T-helper 17 cell (primary cell): ENCODE measurements at places on chromosomes 13 and 19.

GRCh38 chr19:46404753-46405468 lies 8.5 kb downstream of the CCDC8 start:
- DNase-seq, result no peak

DNA sequence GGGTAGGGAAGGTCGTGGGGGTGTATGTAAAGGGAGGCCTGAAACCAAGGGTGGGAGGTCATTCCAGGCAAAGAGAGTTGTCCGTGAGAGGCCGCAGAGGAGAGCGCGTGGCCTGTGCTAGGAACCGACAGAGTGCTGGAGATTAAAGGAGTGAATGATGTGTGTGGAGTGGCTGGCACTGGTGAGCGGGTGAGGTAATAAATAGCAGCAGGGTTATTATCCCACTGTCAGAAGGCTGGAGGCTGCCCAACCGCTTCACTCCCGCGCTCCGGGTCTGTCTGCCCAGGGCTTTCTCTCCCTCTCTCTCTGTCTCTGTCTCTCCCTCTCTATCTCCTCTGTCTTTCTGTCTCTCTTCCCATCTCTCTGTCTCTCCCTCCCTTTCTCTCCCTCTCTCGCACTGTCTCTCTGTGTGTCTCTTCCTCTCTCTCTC lies 17.4 kb downstream of the ZNF579 start:
- DNase-seq, result no peak

DNA sequence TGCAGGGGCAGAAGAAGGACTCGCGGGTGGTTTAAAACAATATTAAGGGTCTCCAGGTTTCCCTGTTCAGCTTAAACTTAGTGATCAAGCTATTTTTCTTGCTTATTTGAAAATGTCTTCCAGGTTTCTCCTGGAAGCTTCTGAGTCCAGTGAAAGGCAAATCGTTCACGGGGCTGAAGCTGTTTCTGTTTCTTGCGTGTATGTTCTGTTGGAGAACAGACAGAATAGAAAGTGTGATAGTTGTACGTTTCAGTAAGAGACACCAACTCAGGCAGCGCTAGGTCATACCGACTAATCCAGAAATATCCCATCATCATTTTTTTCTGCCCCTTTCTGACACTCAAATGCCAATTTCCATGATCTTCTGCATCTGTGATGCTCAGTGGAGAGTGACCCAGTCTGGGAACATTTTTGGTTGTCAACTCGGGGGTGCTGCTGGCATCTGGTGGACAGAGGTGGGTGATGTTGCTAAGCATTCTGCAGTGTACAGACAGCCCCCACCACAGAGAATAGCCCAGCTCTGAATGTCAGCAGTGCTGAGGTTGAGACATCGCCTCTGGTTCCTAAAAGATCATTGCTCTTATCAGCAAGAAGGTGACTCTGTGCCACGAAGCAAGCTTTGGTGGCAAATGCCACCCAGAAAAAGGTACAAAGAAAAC lies 4.3 kb downstream of the KLF2 start:
- DNase-seq, result peak; percentile 44

DNA sequence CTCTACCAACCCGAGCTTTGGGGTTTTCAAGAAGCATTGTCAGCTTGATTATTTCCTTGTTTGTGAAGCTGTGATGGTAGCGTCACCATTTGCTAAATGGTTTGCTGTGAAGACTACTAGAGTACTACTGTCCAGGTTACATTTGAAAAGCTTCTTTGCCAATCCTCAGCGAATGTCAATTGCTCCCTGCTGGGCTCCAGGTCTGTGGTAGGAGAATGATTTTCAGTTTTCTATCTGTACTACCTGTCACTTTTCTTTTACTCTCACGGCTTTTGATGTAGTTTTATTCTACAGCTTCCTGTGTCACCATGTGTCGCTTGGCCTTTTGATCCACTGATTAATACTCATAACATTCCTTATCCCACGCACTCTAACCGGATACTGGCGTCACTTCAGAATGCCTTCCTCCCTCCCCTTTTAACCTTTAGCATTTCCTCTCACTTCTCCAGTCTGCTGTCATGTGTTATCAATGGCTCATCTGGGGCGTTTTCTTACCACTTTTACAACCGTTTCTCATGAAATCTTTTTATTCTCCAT lies 7.5 kb upstream of the GPR183 start:
- DNase-seq, result no peak

DNA sequence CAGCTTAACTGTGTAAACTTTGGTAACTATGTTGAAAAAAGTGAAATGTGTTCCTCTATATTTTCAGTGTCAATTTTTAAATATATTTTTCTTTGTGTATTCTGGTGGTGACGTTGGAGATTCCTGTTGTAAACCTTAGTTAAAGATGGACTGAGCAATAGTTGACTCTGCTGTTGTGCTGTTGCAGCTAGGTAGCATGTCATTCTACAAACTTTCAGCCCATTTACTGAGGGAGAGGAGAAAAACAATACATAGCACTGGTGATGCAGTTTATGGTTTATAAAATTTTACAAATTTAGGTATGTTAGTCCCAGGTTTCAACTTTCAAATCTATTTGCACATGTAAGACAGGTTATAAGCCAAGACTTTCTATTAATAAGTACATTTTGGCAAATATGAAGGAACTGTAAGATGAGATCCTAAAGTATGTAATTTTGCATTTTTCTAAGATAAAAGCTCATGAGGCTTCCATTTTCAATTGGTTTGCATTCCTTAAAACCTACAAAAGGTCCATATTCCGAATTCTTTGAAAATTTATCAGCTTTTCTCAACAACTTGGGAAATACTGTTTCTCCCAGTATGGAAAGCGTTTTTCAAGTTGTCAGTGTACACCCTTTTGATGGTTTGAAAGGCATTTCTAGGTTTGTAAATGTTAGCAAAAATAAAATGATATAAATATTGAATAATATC lies 1.5 kb downstream of the NDFIP2 start:
- no peak for DNase-seq

- DNase-seq, result no peak
These were observed 6.9 kb downstream of the PINLYP start for GRCh38 chr19:43582495-43582894.

DNA sequence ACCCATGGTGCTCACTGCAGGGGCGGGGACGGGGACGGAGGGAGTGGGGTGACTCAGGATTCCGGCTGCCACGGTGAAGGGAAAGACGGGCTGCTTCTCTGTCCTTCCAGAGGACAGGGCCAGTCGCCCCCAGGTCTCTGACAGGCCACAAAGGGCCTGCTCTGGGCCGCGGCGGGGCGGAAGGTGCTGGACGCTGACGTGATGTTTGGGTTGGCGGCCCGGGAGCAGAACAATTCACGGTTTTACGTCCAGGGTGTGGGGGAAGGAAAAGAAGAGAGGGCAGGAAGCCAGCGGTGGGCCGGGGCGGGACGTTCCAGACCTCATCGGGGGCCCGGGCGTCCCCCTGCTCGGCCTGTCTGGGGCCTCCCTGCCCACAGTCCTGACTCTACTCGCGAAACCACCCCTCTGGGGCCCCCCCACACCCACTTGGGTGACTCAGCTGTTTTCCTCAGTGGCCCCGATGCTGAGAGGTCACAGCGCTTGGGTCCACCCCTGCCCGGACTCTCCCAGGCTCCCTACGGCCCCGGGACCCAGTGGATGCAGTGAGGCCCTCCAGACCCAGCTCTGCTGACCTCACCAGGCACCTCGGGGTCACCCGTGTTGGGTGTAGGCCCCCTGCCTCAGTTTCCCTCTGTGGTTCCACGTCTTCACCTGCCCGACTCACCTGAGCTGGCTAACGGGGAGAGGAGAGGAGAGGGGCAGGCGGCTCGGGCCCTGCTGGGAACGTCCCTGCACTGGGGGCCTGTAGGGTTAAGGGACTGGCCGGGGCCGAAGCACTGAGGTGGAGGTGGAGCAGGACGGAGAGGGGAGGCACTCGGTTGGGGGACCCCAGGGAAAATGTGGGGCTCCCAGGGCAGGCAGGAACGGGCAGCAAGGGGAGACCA lies 29.2 kb downstream of the PIP5K1C start:
- no peak for DNase-seq

DNA sequence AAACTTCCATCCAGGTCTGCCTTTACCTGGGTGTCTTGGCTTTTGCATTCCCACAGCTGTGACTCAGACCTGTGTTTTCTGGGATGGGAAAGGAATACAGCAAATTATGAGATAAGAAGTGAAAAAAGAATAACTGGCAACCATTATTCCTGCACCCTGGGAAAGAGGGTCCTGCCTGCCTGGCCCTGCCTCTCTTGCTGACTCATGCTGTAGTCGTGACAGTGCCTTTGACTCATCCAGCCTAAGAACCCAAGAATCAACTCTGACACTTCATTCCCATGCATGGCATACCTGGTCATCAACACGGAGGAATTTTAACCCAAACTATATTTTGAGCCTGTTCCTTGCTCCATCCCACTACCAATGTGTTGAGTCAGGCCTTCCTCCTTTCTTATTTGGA lies 185.4 kb upstream of the SERP2 start:
- no peak for DNase-seq

DNA sequence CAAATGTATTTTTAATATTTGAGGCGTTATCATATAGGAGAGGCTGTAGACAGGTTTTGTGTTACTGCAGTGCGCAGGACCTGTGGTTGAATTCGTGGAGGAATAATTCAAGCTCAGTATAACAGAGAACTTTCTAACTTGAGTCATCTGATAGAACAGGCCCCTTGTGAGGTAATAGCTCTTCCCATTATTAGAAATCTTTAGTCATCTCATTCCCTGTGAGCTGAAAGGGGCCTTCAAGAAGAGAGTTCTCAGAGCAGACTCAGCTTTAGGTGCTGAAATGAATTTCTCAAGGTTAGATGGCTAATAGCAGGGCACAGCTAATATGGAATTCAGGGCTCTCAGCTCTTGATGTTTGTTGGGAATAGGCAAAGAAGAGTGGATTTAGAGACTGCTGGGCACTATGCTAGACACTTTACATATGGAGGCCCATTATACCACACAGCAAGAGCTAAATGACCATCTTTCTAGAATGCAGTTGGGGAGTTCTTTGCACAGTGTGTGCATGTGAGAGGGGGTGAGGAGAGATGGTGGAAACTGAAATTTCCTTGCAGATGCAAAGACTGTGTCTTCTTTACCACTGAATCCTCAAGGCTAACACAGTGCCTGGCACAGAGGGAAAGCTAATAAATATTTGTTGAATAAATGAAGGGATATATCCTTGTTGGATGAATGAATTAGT lies 89.5 kb downstream of the DGKH start:
- DNase-seq, result no peak

GRCh38 chr19:34985249-34986022 lies 14.7 kb upstream of the GRAMD1A start:
- DNase-seq, result no peak

DNA sequence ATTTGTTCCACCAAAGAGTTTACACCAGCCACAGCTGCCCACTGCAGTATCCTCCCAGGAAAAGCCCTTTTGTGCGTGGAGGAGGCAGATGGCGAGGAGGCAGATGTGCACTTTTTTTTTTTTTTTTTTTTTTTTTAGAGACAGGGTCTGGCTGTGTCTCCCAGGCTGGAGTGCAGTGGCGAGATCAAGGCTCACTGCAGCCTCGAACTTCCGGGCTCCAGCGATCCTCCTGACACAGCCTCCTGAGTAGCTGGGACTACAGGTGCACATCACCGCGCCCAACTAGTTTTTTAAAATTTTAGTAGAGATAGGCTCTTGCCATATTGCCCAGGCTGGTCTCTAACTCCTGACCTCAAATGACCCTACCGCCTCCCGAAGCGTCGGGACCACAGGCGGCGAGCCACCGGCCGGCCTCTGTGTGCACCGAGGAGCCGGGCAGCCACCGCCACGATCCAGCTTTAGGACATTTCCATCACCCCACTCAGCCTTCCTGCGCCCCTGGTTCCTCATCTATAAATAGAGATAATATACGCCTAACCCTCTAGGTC lies 563 bp upstream of the PDCD5 start:
- no peak for DNase-seq

DNA sequence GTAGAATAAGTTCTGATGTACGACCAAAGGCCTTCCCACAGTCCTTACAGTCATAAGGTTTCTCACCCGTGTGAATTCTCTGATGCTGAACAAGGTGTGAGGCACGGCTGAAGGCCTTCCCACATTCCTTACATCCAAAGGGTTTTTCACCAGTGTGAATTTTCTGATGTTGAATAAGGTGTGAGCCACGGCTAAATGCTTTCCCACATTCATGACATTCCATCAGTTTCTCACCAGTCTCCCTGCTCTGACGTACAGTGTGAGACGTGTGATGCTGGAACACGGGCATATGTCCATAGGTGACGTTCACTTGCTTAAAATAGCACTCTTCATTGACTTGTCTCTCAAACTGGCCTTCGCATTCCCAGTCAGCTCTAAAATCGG lies 31.0 kb upstream of the COX7A1 start:
- DNase-seq, result no peak

DNA sequence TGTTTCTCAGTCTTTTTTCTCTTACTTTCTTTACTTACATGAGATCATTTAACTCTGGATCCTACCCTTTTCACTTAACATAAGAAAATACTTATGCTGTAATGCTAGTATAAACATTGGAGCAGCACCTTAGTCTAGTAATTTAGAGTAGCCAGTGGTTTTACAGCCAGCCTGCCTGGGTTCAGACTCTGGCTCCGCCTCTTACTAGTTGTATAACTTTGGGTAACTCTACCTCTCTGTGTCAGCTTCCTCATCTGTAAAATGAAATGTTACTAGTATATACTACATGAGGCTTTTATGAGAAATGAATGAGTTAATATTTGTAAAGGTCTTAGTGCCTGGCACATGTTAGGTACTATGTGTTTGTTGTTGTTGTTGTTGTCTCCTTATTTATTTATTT lies 5.6 kb downstream of the CDADC1 start:
- DNase-seq, result no peak

GRCh38 chr19:44762038-44762437 lies 13.5 kb downstream of the BCL3 start:
- DNase-seq, result no peak

DNA sequence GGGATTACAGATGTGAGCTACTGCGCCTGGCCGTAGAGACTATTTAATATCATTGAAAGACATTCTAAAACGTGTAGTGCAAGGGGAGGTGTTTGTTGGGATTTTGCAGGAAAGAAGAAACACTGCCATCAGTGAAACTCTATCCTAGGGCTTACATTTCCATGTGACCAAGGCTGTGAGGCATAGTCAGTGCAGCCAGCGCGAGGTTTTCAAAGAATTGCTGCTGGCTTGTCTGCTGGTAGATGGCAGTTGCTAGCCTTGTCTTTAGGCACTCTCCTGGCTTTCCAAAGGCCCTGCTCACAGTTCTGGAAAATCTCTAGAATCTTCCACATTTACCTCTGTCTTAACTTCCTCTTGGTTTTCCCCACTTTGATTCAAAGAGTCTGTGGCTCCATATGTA lies 77.5 kb downstream of the GPC6 start:
- DNase-seq, result no peak

DNA sequence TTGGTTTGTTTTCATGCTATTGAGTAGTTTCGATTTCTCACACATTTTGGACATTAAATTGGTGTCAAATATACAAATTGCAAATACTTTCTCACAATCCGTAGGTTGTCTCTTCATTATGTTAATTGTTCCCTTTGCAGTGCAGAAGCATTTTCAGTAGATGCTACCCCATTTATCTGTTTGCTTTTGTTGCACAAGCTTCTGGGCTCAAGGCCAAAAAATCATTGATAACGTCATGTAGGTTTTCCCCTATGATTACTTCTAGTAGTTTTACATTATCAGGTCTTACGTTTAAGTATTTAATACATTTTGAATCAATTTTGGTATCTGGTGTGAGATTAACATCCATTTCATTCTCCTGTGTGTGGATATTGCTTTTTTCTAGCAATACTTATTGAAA lies 14.0 kb upstream of the ZNF347 start:
- no peak for DNase-seq

- DNase-seq, result no peak
These were observed 38.1 kb downstream of the TMEM255B start for GRCh38 chr13:113796964-113797676.
